ENCODE measurements at places on chromosomes 3 and 15. TPM values are rescaled to one million over a fixed set of nuclear protein-coding genes. Genes with fewer than 3 reads are reported as not detected.

Gene BLOC1S6
- 34.8 TPM for total RNA-seq

Gene KIF7
- 9.0 TPM for total RNA-seq

Gene KCNAB1
- 0.42 TPM for total RNA-seq

Gene DLEC1
- total RNA-seq, result 1.3 TPM

Gene AP4E1
- 6.6 TPM for total RNA-seq

Gene ROPN1
- total RNA-seq, result not detected

Gene FBXL2
- 5.3 TPM for total RNA-seq

Gene SERINC4
- 0.38 TPM for total RNA-seq

Gene C3orf85
- total RNA-seq, result not detected

Gene ACP3
- total RNA-seq, result 0.62 TPM

Gene GPX1
- total RNA-seq, result 222 TPM

Gene TRPM7
- 16.5 TPM for total RNA-seq

Gene IL17RE
- 1.5 TPM for total RNA-seq

Gene PRR20G
- total RNA-seq, result not detected

Gene LRRC34
- 8.5 TPM for total RNA-seq

Gene LIPC
- not detected for total RNA-seq

Gene ITIH1
- total RNA-seq, result not detected

Gene PDZRN3
- total RNA-seq, result 7.4 TPM

Gene PLA2G4D
- 0.17 TPM for total RNA-seq

Gene TRIM69
- 6.2 TPM for total RNA-seq

Gene RTP1
- 5.1 TPM for total RNA-seq

Gene C3orf20
- total RNA-seq, result 0.04 TPM

Gene CLRN1
- total RNA-seq, result 0.22 TPM

Gene SUCNR1
- not detected for total RNA-seq

Gene GOLGA6L6
- total RNA-seq, result not detected

Gene EXOG
- 3.5 TPM for total RNA-seq

Gene TRH
- 0.59 TPM for total RNA-seq

Gene DUOXA1
- not detected for total RNA-seq

Gene SLC28A2
- not detected for total RNA-seq

Gene ANKRD34C
- total RNA-seq, result not detected

Gene CPEB1
- 4.0 TPM for total RNA-seq

Gene MCF2L2
- 6.4 TPM for total RNA-seq

Gene CFAP91
- 1.8 TPM for total RNA-seq

Gene TM4SF1
- total RNA-seq, result not detected

Gene NPRL2
- 41.1 TPM for total RNA-seq

Gene FAM81A
- total RNA-seq, result 0.21 TPM

Gene EFCAB12
- total RNA-seq, result 0.44 TPM

Gene DUOXA2
- total RNA-seq, result not detected

Gene TEX55
- total RNA-seq, result not detected

Gene FGD5
- total RNA-seq, result 19.8 TPM

Gene TRPC1
- total RNA-seq, result 18.3 TPM

Gene DPPA2
- total RNA-seq, result 10.3 TPM

Gene ABHD17C
- total RNA-seq, result 9.8 TPM

Gene SPPL2A
- total RNA-seq, result 25.9 TPM

Gene EIF4E3
- 3.4 TPM for total RNA-seq

Gene GRAMD1C
- 1.0 TPM for total RNA-seq

Gene FAN1
- 30.2 TPM for total RNA-seq

Gene SNTN
- not detected for total RNA-seq

Gene MNS1
- total RNA-seq, result 0.52 TPM

Gene COL6A5
- not detected for total RNA-seq

Gene ULK3
- 30.4 TPM for total RNA-seq

Gene TMEM212
- not detected for total RNA-seq

Gene STX19
- total RNA-seq, result not detected

Gene ARID3B
- 68.0 TPM for total RNA-seq

Gene OR5H6
- not detected for total RNA-seq

Gene DPPA4
- total RNA-seq, result 546 TPM

Gene MYRIP
- 7.8 TPM for total RNA-seq

Gene MED12L
- 7.9 TPM for total RNA-seq
